ENCODE measurements at places on chromosomes 5 and 9.

- DNase-seq: no peak
These were observed 122.1 kb upstream of the DAPK1 start for GRCh38 chr9:87375397-87376073.

DNA sequence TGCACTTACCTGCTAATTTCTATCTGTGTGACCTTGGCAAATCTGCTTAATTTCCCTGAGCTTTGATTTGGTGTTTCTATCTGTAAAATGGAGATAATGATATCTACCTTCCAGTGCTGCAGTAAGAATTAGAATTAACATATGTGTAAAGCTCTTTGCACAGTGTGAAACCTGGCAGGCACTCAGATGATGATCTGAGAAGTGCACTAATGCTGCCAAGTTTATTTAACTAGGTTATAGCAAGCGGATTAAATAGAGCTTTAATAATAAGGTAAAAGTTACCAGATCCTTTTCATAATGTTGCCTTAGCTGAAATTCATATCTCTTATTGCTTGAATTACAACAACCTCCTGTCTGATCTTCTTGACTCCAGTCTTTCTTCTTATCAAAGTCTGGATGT lies 315.3 kb upstream of the CD180 start:
- DNase-seq: no peak

- no peak for DNase-seq
These were observed 14.2 kb downstream of the BARX1 start for GRCh38 chr9:93940951-93941350.

GRCh38 chr9:110249603-110250002 lies 6.7 kb downstream of the TXN start:
- no peak for DNase-seq

DNA sequence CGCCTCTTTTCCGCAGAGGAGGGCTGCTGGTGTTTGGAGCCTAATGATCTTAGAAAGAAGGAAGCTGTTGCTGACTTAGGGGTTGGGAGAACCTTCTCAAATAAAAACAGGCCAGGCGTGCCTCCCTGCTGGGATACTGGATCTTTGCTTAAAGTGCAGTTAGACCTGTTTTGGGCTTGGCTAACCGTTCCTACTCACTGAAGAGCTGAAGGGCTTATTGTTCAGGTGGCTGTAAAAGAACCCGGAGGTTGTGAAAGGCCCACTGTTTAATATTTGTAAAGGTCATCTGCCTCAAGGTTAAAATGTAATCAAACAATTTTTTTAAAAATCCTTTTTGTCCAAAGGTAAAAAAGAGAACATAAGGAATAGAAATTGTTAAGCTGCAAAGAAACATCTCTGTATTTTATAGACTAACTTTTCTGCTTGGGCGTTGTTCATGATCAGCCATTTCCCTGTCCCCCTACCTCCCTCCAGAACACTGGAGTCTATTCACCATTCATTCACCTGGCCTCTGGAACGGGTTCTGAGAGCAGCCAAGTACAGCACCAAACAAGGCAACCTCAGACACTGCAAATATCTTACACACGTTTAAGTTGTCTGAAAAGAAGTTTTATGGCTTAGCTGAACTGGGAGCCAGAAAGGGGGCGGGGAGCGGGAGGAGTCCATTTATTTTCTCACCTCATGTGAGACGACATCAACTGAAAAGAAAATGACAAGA lies 18.6 kb upstream of the MTMR12 start:
- DNase-seq: no peak

DNA sequence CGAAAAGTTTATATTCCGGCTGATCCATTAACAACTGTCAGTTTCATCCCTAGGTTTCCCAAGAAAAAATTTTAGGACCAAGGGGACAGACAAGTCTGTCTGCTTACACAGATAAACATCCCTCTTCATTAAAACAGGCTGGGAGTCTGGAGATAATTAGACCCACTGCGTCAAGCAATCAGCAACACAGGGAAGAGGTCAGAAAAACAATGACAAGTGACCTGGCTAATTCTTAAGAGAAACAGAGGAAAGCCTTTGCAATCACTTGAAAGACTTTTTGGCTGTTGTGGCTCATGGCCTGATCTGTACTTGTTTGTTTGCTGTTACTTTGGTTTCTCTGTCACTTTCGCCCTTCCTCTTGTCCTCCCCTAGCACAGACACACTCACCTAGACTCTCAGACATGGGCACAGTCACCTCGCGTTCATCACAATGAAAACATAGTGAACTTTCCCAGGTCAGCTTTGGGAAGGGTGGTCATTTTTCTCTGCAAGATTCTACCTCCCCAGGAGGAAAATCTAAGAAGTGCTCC lies 2.9 kb upstream of the CCDC192 start:
- no peak for DNase-seq

GRCh38 chr5:174428895-174429294 lies 295.5 kb upstream of the MSX2 start:
- no peak for DNase-seq

DNA sequence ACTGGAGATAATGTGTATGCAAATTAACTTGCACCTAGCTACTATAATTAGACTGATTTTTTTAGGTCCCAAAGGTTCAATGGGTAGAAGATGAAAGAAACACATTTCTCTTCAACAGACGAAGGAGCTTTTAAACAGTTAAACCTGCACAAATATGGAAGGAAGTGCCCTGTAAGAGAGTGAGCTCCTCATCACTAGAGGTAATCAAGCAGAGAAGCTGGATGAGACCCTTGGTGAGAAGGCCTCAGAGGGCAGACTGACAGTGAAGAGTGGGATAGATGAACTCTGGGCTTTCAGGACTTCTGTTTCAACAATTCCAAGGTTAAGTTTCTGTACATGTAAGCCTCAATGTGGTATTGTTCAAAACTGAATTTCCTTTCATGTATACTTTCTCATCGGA lies 23.2 kb downstream of the PTPN3 start:
- DNase-seq: no peak

DNA sequence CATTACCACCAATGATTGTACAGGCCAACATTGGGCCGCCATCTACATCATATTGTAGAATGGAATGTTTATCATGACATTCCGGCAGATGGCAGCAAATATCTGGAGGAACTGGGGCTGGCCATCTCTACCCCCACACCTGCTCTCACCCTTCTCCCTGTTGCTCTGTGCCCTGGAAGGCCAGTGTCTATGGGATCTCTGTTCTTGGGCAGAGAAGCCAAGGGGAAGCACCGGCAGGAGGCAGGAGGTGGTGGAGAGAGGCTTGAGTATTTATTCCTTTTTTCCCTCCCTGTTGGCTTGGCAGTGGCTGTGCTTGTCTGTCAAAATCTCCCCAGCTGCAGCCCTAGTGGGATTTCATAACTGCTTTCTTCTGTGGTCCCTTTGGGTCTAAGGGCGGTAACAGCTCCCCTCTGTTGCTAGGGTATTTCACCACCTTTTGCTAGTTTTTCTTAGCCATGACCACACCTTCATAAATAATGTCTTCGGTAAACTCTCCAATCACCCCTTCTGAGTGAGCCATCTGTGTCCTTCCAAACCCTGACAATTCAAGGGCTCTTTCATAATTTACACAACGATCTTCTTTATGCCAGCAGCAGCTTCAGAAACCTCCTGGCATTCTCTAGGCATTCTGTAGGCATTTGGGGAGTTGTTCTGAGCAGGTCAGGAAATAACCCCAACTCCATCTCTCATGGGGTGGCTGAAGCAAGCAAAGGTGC lies 225.8 kb downstream of the MELK start:
- DNase-seq: no peak

GRCh38 chr5:95726811-95727763 lies 4.0 kb upstream of the RHOBTB3 start:
- DNase-seq: no peak

DNA sequence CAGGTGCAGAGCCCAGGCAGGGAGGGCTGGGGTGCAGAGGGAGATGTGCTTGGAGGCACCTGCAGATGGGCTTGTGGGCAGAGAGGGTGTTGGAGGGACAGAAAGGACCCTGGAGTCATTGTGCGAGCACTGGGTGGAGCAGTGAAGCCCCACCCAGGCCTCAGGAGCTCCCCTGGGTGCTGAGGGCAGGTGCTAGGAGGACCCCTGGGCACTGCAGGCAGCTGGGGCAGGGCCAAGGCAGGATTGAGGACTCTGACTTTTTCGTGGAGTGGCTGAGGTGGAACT lies 10.3 kb upstream of the SLC6A18 start:
- no peak for DNase-seq

DNA sequence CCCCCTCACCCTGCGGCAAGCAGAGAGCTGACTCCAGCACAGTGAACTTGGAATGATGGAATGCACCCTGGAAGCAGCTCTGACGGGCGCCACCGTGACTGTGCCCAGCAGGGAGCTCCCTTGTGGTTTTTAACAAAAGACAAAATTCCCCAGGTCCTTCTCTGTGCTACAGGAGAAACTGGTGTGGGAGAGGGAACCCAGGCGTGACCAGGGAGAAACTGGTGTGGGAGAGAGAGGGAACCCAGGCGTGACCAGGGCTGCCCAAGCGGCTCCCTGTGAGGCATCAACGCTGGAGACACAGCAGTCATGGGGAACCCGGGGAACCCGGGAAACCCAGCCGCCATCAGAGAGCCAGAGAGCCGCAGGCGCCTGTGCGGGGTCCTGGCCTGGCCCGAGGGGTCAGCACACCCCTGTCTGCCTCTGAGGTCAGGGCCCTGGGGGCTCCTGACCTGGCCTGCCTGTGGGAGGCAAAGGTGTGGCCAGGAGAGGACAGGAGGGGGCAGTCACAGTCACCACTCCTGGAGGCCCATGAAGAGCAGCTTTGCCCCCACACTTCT lies 3.1 kb upstream of the AHRR start:
- DNase-seq: no peak

- no peak for DNase-seq
These were observed 324.5 kb downstream of the KCNN2 start for GRCh38 chr5:114686356-114686755.

GRCh38 chr5:15044521-15044920 lies 172.9 kb upstream of the ANKH start:
- DNase-seq: no peak

DNA sequence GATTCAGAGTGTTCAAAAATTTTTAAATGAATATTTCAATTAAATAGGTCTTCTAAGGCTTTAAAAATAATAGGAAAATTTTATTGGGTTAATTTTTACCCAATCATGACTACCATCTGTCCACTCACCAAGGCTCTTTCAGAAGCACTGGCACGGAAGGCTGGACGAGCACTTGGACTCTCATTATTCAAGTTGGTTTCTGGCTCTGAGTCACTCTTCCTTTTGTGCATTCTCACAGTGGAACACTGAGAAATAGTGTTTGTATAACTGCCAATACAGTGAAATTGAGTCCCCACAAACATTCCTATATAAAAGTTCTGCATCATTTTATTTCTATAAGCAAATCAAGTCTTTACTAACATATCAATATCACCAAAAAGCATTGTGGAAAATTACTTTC lies 1149.0 kb downstream of the EFNA5 start:
- DNase-seq: no peak

DNA sequence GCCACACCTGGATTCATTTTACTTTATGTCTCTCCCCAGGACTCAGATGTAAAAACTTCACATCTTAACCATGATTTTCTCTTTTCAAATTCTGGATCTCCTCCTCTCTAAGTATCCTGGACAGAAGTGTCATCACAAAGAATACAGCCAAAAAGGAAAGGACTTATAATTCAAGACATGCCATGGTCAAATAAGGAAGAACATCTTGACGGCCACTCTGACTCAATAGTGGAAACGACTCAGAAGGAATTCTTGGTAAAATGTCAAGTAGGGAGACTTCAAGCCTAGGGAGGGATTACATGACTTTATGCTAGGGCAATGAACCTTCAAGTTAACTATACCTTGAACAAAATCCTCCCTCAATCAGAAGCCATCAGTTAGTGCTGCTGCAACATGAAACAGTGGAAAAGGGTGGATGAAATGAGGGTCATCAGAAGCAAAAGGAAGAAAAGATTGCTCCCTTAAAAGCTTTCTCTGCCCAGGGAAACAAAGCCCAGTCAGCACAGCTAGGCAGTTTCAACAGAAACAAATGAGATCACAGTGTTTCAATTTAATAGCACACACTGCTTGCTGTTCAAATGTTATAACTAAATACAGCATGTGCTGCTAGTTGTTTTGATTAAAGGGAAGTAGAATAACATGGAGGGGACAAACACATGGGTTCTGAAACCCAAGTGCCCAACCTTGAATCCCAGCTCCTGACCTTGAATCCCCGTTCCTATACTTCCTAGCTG lies 101.4 kb downstream of the LPAR1 start:
- no peak for DNase-seq

GRCh38 chr5:110376281-110376951 lies 350.1 kb downstream of the TMEM232 start:
- DNase-seq: no peak

DNA sequence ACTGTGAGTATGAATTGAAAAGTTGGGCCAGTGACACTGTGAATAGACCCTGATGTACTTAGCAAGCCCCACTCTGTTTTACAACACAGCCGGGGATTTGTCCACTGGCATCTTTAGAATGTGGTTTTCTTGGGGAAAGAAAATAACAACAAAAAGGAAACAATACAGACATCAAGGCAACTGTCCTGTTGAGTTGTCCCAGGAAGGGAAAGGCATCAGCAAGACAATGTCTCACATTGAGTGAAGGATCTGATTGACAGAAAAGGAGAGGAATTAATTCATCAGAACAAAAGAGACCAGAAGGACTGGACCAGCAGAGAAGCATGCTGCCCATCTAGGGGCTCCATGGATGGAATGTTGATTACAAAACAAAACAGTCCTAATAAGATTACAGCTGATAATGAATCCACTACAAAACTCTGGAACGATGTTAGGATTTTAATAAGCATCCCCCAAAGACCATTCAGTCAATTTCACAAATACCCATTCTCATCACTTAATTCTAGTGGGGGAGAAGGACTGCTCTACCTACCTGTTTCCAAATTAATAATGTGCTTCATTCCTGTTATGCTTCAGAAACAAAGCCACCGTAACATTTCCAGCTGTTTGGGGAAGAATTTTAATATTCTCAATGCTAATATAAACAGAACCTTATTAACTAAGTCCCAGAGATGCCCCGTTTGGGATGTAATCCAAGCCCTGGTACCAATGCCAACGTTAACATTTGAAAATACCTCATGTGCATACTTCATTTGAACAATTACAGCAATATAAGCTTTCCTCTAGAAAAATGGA lies 298.0 kb downstream of the SPOCK1 start:
- DNase-seq: no peak

DNA sequence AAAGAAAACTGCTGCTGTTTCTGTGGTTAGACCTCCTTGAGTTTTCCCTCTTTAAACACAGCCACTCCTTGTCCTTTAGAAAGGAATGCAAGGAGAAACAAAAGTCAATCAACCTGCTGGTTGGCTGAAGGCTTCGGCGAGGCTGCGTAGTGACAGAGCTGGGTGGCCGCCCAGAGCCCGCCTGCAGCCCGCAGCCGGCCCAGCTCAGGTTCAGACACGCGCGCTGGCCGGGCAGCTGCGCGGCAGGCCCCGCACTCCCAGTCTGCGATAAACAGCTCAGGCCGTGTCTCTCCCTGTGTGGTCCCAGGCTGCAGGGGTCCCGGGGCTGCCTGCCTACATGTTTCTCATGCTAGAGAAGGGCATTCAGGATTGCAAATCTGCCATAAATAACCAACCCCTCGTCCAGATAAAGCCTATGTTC lies 115.4 kb downstream of the HSD17B3 start:
- DNase-seq: no peak

GRCh38 chr5:136130581-136130980 lies 2.1 kb upstream of the SMAD5 start:
- no peak for DNase-seq

Data from activated CD8-positive, alpha-beta memory T cell treated with anti-CD3 and anti-CD28 coated beads for 48 hours (primary cell).